Stimulated activated CD8-positive, alpha-beta memory T cell treated with anti-CD3 and anti-CD28 coated beads, Interleukin-2, amount 100 ng/mL, for 48 hours (primary cell): ENCODE measurements at places on chromosomes 5 and 9.

- DNase-seq = no peak
These were observed 221.3 kb upstream of the DAPK1 start for GRCh38 chr9:87276327-87276841.

GRCh38 chr9:97591535-97591934, 41.6 kb downstream of the TSTD2 start:
- no peak for DNase-seq

- peak; percentile 4 for DNase-seq
These were observed 154.8 kb downstream of the PAX5 start for GRCh38 chr9:36878986-36879982.

- no peak for DNase-seq
These were observed 209.7 kb downstream of the ESM1 start for GRCh38 chr5:54775645-54776044.

GRCh38 chr9:30482499-30482898, 1901.9 kb upstream of the ACO1 start:
- no peak for DNase-seq

GRCh38 chr5:176901260-176902101, 2.3 kb upstream of the HK3 start:
- DNase-seq = no peak

- DNase-seq = no peak
These were observed 14.9 kb downstream of the FAM151B start for GRCh38 chr5:80502800-80503199.

DNA sequence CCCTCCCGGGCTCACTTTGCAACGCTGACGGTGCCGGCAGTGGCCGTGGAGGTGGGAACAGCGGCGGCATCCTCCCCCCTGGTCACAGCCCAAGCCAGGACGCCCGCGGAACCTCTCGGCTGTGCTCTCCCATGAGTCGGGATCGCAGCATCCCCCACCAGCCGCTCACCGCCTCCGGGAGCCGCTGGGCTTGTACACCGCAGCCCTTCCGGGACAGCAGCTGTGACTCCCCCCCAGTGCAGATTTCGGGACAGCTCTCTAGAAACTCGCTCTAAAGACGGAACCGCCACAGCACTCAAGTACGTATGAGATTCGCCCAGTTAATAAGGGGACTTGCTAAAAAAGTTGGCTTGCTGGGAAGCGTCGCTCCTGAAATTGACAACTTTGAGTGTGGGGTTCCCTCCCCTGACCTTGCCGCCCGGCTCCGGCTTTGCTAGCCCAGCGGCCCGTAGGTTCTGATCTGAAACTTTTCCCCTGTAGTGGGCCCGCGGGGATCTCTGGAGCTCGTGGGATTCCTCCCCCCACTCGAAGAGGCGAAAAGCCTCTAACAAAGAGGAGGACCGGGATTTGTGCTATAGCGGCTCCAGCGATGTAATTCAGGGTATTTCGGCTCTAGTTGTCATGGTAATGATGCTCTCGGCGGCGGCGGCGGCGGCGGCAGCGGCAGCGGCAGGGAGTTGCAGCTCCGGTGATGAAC, 572 bp downstream of the NR4A3 start:
- DNase-seq = peak; percentile 36

- DNase-seq = no peak
These were observed 488.5 kb downstream of the NR2F1-AS1 start for GRCh38 chr5:93092349-93093105.

DNA sequence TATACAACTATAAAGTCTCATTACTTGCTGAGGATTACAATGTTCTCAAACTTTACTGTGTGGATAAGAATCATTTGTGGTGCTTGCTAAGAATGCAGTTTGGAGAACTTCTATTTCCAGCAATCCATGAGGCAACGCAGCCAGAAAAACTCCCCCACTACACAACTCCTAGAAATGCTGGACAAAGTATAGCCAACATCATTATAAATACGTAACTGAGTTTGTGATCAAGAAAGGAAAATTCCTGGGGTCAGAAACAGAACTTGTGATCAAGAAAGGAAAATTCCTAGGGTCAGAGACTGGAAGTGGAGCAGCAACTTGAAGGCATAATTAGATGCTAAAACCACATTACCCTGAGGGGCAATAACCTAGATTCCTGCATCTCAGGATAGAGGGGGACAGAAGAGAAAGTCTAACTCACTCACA, 81.1 kb downstream of the MAT2B start:
- DNase-seq = no peak

DNA sequence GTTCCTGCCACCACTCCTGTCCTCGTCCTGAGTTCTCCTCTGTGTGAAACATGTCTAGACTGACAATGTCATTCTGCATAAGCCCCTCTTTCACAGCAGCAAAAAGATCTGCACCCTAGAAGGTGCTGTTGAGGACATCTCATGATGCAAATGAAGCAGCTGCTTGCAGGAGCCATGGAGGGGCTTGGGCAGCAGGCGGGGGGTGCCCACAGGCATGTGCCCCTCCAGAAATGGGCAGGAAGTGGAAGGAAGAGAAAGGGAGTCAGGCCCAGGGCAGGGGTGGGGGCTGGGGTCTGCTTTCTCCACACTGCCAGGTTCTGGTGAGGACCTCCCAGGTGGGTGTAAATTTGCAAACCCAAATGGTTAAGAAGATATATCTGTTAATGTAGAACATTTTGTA, 54.5 kb upstream of the KCNMB1 start:
- no peak for DNase-seq

DNA sequence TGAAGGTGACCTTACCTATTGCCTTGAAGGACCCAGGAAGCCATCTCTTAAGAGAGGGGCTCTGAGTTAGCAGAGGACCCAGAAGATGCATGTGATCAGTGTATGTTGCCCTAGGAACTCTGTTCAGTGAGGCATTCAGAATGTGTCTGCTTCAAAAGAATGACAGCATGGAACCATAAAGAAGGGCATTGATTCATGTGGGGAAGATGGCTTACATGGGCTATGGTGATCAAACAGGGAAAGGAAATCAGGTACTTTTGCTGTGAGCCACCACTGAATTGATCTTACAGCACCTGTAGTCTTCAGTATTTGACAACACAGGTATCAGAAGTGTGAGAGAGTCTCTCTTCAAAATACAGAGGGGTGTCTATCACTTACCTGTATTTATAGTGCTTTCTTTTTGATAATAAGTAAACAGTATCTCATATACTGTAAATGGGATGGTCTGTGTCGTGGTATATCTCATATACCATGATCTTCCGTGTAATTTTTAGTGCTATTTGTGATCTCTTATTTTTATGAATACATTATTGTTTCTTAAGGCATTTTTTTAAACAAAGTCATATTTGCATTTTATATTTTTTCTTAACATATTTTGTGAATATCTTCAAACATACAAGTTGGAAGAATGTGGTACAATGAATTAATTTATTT, 57.0 kb downstream of the FOCAD start:
- no peak for DNase-seq

DNA sequence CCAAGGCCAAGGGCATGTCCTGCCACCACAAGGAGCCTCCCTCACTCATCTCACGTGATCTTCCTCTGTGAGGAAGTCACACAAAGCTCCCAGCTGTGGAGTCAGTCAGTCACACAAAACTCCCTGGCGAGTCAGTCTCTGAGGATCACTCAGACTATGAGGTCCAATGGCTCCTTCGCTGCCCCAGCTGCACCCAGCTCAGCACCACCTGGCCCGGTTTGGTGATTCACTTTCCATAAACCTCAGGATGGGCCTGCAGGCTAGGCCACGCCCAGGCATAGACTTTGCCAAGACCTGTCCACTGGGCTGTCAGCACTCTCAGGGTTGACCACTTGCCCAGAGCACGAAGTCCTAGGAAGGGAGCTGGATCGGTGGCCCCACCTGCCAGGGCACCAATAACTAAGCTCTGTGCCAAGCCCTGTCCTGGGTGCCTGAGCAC, 233.8 kb downstream of the HSPA4 start:
- no peak for DNase-seq

GRCh38 chr9:80720579-80720978, 968.8 kb downstream of the TLE1 start:
- no peak for DNase-seq

DNA sequence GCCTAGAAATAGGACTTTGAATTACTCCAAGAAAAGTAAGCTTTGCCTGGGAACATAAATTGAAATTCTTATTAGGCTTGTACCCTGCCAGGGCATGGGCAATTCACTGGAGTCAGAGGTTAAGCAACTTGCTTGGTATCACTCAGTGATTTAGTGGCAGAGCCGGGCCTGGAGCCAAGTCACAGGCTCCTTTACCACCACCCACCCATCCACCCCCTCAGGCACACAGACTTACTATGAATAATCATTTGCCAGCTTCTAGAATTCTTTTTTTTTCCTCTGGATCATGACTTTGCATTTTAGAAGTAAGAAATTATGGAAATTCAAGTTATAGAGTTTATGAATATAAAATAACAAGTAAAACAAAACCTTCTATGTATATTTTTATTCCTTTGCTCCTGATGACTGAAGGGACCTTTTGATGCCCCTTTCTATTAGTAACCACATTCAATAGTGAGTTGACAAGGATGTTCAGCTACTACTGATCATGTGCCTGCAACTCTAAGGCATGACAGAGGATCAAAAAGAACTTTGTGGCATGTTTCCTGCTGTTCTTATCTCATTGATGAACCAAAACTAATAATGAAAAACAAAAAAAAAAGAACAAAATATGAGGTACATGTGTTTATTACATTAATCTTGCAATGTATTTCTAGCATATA, 614.7 kb downstream of the TLR4 start:
- DNase-seq = no peak

DNA sequence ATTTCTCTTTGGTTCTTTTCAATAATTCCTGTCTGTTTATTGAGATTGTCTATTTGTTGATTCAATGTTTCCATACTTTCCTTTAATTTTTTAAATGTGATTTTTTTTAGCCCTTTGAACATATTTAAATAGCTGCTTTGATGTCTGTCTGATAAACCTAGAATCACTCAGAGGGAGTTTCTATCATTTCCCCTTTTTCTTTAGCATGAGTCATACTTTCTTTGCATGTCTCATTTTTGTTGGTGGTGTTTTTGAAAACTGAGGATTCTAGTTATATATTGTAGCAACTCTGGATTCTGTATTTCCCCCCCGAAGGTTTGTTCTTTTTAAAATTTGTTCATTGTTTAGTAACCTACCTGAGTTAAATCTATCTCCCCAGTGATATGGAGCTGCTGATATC, 24.2 kb upstream of the ZNF618 start:
- no peak for DNase-seq

DNA sequence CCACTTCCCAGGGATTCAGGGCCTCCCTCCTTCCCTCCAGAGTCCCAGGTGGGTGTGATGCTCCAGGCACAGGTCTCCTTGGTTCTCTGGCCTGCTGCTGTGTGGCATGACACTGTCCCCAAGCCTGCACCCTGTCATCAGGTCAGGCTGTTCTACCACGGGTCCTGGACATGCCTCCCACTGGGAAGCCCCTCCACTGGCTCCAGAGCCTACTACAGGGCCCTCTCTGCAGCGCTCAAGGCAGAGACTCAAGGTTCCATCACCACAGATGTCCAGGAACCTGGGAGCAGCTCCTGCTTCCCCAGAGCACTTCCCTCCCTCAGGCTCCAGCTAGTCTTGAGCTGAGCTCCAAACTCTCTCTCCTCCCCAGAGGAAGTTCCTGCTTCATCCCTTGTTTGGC, 237.3 kb downstream of the PBX3 start:
- no peak for DNase-seq

DNA sequence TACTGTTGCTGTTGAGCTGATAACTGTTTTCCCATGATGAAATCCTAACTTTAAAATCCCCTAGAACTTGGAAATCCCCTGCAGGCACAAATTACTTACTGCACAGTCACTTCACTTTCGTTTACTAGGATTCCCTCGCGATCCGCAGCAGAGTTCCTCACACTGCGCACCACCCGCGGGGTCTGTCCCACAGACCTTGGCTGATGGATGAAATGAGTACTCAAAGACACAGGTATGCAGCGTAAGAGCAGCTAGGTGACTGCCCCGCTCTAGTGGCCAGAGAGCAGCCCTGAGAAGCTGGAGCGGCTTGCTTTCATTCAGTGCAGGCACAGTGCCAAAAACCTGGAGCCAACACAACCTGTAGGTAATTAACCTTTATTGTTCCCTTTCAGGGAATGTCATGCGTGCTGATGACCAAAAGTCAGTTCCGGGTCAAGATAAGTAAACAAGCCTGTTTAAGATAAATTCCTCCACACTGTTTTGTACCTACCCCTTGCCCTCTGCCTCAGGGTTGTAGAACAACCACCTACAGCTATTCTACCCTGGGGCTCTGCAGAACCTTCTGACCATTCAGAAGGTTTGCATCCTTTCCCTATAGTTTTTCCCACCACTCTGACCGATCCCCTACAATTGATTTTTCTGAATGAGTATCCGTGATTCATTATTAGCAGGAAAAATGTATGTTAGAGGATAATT, 191.2 kb downstream of the CDH9 start:
- DNase-seq = no peak

DNA sequence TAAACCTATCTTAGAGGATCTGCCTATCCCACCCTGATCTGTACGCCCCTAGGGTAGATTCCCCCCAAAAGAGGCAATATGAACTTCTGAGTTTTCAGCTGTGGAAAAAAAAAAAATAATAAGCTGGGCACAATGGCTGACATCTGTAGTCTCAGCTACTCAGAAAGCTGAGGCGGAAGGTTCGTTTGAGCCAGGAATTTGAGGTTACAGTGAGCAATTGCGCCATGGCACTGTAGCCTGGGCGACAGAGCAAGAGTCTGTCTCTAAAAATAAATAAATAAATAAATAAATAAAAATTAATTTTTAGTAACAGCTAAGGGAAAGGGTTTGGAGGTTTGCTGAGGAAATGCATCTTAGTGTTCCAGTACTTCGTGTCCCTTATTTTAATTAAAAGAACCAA, 21.1 kb upstream of the SLC28A3 start:
- no peak for DNase-seq

- no peak for DNase-seq
These were observed 139.7 kb upstream of the PITX1 start for GRCh38 chr5:135173662-135174290.

DNA sequence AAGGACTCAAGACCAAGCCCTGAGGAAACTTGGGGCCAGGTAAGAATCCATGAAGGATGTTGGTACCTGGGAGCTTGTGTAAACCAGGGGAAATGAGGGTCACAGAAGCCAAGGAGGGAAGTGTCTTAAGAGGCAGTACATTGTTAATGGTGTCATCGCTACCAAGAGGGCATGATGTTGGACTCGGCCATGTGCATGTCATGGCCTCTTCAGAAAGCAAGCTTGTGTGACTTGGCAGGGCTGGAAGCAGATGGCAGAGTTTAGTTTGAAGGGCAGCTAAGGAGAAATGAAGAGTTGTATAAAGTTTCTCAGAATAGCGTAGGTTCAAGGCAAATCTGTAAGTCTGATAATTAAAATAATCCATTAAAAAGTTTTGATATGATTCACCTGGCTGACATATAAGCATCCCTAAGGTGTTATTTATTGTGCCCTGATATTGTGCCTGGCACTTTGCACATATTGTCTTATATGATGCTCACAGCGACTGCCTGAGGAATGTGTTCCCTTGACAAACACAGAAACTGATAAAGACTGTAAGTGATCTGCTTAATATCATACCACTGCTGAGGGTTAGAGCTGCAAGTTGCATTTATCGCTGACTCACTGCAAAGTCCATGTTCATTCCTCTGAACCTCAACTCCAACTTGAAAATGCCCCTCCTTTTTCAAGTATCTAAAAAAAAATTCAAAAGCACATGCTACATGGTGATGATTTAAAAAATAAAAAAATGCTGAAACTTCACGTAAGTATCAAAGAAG, 81.3 kb upstream of the PTPN3 start:
- DNase-seq = no peak
